ENCODE measurements at places on chromosomes 13 and 19.

DNA sequence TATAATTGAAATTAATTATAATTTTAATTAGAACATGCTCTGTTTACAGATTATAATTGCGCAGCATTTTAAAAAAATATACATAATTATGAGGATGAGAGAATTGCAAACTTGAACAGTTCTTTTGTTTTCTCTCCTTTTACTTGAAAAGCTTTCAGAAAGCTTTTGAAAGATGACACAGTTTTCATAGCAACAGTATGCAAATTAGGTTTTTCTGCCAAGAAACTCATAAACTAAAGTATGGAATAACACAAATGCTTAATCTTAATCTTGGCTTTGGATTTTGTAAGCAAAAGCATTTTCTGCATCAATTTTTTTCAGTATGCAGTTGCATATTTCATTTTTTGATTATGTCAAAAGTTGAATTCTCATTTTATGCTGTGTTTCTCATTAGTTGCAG, 32.8 kb upstream of the AKAP11 start:
- no peak for DNase-seq

- no peak for DNase-seq
These were observed 12.7 kb upstream of the ANGPTL8 start for GRCh38 chr19:11226716-11227166.

GRCh38 chr19:19524053-19524452, 4.7 kb upstream of the YJEFN3 start:
- no peak for DNase-seq

- DNase-seq, result no peak
These were observed 30.3 kb upstream of the RNF113B start for GRCh38 chr13:98207416-98207815.

GRCh38 chr13:99341969-99342722, 34.9 kb upstream of the GPR183 start:
- DNase-seq, result no peak

DNA sequence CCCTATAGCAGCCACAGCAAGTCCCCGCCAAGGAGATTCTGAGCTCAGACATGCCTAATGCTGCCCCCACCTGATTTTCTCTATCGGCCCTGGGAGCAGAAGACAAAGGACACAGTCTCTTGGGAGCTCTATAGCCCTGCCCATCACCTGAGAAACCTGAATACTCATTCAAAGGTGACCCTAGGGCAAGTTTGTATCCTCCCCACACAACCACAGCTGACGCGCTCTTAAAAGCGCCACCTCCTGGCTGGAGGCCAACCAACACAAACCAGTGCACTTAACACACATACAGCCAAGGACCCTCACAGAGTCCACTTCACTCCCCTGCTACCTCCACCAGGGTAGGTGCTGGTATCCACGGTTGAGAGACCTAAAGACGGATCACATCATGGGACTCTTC, 8.8 kb upstream of the IGFL4 start:
- no peak for DNase-seq

GRCh38 chr19:2345794-2346663, 14.0 kb upstream of the TMPRSS9 start:
- no peak for DNase-seq

DNA sequence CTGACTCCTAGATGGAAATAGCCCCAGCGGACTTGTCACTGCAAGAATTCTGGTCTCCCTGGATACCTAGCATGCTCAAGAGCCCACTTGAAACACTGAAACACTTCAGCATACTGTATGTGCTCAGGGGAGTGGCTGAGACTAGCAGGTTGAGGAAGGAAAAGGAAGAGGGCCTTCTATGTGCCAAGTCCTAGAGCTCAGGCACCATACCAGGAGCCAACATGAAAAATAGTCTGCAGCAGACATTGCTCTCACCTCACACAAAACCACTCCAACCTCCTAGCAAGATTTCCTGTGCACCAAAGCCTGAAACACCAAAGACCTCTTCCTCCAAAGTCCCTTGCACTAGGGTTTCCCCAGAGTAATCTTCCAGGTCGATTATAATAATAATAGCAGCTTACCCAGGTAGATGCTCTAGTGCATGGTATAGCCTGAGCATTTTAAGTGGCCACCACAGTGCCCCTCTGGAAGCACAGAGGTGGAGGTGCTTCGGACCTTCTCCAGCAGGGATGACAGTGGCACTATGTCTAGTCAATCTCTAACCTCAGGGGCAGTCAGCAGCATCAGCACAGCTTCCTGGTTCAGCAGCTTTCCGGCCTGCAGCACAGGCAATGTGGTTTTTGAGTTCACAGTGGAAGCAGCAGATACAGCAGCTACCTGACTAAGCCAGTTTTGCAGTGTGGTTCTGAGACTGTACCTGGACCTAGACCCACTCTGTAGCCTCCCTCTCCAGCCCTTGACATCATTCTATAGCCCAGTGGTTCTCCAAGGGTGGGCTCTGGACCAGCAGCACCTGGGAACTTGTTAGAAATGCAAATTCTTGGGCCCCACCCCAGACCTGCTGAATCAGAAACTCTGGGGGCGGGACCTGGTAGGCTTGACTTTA, 45.6 kb upstream of the UBE2L5 start:
- no peak for DNase-seq

DNA sequence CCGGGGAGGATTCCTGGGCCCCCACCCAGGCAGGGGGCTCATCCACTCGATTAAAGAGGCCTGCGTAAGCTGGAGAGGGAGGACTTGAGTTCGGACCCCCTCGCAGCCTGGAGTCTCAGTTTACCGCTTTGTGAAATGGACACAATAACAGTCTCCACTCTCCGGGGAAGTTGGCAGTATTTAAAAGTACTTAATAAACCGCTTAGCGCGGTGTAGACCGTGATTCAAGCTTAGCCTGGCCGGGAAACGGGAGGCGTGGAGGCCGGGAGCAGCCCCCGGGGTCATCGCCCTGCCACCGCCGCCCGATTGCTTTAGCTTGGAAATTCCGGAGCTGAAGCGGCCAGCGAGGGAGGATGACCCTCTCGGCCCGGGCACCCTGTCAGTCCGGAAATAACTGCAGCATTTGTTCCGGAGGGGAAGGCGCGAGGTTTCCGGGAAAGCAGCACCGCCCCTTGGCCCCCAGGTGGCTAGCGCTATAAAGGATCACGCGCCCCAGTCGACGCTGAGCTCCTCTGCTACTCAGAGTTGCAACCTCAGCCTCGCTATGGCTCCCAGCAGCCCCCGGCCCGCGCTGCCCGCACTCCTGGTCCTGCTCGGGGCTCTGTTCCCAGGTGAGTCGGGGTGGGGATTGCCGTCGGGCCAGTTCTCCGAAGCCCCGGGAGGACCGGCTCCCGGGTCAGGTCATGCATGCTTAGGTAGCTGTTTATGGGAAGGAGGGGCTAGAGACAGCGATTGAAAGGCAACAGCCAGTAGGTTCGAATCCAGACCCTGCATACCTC, at the start of gene ICAM1:
Gene ICAM1 (plus strand): TSS at position 505 of the 779 bp plus-strand sequence. CDS start 40 bp downstream, at position 545.
- peak; percentile 51 for DNase-seq

GRCh38 chr13:113596321-113597200, 12.0 kb downstream of the TFDP1 start:
- no peak for DNase-seq

DNA sequence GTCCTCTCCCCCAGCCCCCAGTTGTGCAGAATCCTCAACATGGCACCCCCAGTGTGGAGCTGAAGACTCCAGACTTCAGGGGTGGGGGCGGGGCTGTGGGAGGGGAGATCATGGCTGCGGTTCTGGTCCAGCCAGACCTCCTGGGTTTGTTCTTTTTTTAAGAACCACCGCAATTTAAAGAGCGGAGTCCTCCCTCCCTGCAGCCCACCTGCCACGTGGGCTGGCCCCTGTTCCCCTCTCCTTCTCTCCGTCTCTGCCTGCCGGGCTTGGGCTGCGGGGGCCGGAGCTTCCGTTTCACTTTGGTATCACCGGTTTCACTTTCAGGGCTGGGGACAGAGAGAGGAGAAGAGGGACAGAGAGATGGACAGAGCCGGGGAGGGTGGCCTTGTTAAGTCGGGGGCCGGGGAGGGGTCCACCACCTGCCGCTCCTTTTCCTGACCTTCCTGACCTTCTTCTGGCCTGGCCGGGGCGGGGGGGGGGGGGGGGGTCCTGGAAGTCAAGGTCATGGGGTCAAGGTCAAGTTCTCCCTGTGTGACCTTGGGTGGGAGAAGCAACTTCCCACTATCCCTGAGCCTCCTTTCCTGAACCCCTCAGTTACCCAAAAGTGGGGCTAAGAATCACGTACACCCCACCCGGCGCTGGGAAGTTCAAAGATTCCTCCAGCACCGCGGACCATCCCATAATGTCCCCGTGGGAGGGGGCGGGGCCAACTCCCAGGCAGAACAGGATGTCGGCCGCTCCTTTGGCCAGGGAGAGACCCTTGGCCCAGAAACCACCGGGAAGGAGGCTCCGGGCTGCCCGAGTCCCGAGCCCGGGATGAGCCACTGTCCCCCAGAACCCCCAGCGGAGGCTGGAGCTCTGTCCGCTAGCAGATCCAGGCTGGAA, 11.3 kb upstream of the ZBTB7A start:
- no peak for DNase-seq

DNA sequence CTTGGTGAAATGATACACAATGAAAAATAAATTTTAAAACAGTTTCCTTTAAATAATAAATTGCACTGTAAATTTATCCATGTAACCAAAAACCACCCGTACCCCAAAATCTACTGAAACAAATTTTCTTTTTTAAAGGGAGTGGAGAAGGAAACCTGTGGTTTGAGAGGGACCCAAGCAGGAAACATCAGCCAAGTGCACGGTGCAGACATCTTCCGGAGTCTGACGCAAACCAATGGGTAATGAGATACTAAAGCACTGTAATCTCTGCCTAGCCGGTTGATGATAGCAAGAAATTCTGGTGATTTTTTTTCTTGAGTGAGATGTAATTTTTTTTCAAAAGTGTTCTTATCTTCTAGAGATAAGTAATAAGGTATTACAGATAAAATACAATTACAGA, 115.4 kb downstream of the ABCC4 start:
- no peak for DNase-seq

DNA sequence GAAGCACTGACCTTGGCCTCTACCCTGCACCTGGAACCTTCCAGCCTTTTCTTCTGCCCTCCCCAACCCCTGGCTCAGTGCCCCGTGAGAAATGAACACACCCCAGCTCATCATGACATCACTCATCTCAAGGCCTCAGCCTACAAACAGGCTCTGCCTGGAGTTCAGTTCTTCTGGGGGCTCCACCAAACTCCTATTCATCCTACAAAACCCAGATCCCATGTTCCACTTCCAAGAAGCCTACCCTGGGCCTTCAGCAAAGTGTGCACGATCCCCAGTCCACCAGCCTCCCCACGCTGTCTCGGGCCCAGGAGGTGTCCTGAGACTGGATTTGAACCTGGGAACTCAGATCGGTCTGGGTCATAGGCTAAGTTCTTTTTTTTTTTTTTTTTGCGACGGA, 9.0 kb upstream of the SHC2 start:
- DNase-seq, result no peak

DNA sequence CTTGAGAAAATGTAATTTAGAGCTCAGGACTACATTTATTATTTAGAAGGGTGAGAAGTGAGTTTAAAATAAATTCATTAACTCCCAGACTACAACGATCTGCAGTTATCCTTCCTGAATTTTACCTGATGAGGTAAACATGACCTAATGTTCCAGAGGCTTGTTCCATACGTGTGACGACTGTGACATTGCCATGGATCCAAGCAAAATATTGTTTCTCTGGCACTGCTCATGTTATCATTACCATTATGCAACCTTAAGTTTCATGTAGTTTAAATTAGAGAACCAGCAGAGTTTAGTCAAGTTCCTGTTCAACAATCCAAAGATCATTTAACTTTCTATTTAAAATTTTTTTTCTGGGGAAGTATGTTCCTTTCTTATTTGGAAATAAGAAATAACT, 279.6 kb downstream of the KLF5 start:
- DNase-seq, result no peak

DNA sequence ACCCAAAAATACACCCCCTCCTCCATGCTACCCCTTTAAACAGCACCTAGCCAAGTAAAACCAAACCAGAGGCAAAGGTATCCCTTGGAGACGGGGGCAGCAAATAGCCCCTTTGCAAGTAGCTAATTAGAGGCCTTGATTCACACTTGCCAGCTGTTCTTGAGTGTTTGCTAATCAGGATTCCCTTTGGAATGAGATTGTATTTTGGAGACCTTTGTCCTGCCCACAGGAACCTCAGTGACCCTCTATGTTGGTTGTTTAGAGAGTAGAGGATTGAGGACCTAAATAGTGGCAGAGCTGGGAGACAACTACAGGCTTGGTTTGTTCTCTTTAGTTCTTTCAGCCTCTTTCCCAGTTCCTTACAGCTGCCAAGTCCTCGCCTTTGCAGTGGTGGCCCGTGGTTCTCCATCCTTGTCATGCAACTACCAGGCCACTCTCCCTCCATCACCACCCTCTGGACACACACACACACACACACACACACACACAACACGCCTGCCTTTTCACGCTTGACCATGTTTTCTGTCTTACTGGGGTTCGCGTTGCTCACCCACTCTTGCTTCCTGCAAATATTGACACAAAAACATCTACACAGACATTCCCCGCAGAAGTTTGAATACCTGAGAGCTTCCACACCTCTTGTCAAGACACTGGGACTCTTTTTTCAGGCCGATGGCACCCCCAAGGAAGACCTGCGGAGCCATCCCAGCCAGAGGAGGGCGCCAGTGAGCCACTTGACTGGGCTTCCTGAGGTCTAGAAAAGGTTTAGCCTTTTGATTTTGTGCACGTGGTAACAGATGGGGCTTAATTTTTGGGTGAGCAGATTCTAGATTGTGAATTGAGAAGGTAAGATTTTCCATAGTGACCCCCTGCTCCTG, 80.0 kb upstream of the GPR183 start:
- DNase-seq, result peak; percentile 79

- no peak for DNase-seq
These were observed 55.8 kb downstream of the MTMR6 start for GRCh38 chr13:25231517-25231916.

DNA sequence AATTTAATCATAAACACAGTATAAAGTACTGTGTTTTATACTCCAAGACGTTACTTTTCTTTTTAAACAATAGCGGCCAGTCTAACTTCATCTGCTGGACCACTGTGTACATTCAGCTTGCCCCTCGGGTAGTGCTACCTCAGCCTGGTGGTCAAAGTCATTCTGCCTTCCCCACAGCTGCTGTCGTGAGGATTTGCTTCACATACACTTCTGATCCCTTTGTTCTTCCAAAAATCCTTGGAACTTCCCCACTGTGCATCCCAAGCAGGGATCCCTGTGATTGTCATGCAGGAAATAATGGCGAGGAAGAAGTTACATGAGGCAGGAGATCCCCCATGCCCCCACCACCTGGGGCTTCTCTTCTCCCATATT, 234.9 kb upstream of the STARD13 start:
- DNase-seq, result no peak
